ENCODE measurements at places on chromosomes 1 and 21. TPM values are rescaled to one million over a fixed set of nuclear protein-coding genes. Genes with fewer than 3 reads are reported as not detected.

DNA sequence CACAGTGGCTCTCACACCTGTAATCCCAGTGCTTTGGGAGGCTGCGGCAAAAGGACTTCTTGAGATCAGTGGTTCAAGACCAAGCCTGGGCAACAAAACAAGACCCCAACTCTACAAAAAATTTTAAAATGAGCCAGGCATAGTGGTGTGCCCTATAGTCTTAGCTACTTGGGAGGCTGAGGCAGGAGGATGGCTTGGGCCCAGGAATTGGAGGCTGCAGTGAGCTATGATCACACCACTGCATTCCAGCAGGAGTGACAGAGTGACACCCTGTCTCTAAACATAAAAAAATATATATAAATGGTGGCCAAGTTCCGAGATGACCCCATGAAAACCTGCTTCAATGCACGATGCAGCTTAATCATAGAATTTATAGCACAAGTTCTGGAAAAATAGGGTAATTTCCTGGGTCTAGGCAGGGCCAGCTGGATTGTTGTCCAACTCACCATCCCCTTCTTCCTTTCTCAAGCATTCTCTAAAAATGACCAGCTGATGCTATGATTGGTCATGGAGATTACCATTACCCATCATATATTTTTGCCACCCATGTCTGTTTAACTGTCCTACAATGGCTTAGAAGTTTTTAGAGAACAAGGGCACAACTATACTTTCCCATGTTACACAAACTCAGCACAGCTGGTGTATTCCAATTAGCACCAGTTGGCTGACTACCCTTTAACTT lies 5.3 kb upstream of the GNPAT start:
- no peaks in the 10 kb centered on the region for H3K27me3 ChIP-seq
- no peak for DNase-seq
- H3K4me1 ChIP-seq = peaks cover 7% of the 10 kb centered on the region
- no peak overlapping the region for H3K27ac ChIP-seq
- H3K4me3 ChIP-seq = no peak overlapping the region

GRCh38 chr21:37032877-37033471 lies 26.5 kb downstream of the RIPPLY3 start:
- H3K27ac ChIP-seq = no peak overlapping the region
- H3K36me3 ChIP-seq = no peaks in the 10 kb centered on the region
- DNase-seq = no peak
- no peak overlapping the region for H3K4me3 ChIP-seq

DNA sequence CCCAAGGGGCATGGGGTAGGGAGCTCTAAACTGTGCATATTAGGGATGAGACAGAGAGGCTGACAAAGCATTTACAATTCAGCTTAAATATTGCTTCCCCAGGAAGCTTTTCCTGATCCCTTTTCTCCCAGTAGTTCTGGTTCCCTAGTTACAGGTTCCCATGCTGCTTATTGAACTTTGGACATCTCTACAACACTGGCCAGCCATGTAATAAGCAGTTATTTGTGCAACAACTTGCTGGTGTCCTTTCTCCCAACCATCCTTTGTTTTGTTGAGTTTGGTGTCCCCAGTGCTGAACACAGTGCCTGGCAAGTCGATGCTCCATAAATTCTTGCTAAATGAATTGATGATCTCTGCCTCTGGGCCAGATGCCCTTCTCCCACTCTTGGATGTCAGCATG lies 80.6 kb downstream of the PLXNA2 start:
- H3K36me3 ChIP-seq = no peaks in the 10 kb centered on the region
- DNase-seq = no peak
- H3K4me3 ChIP-seq = no peak overlapping the region
- H3K27me3 ChIP-seq = no peaks in the 10 kb centered on the region

GRCh38 chr1:201434266-201434665 lies 12.7 kb upstream of the TNNI1 start:
- H3K27ac ChIP-seq = no peak overlapping the region
- H3K4me1 ChIP-seq = peaks cover 3% of the 10 kb centered on the region
- DNase-seq = no peak
- H3K27me3 ChIP-seq = no peaks in the 10 kb centered on the region
- H3K4me3 ChIP-seq = no peak overlapping the region

- H3K4me1 ChIP-seq = peaks cover 6% of the 10 kb centered on the region
- H3K4me3 ChIP-seq = no peak overlapping the region
- no peaks in the 10 kb centered on the region for H3K27me3 ChIP-seq
- H3K36me3 ChIP-seq = peaks cover 2% of the 10 kb centered on the region
- no peak overlapping the region for H3K27ac ChIP-seq
These were observed 53.2 kb downstream of the AHCTF1 start for GRCh38 chr1:246878551-246878950.

PGLYRP3 gene
- 0.29 TPM for total RNA-seq

RNU1-4 gene
- 2,403 TPM for total RNA-seq

Measured in GM12878 (cell line).